ENCODE measurements at places on chromosomes 7 and 10.
A peak's percentile ranks its signal among the peaks of the same experiment; 100 is the strongest.

DNA sequence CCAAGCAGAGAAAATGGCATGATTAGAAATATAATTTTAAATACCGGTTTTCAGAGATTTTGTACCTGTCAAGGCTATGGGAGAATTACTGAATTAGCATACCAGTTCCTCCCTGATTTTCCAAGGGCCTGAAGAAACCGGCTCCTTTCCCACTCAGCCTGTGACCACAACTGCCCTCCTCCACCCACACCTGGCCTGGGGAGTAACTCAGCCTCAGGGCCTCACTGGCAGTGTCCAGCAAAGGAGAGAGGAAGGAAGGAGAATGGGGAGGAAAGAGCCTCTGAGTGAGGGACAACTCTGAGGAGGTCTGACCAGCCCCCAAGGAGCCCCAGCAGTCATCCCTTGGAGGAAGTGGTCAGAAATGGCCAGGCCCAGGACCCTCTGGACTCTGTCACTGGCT, 98.0 kb upstream of the LYZL2 start:
- no peak for DNase-seq

GRCh38 chr10:11856678-11857077, 33.5 kb downstream of the PROSER2 start:
- no peak for DNase-seq

- peak; percentile 23 for DNase-seq
These were observed 35.2 kb upstream of the EBLN1 start for GRCh38 chr10:22252801-22253579.

GRCh38 chr10:100827819-100828737, 82.7 kb downstream of the PAX2 start:
- no peak for DNase-seq

DNA sequence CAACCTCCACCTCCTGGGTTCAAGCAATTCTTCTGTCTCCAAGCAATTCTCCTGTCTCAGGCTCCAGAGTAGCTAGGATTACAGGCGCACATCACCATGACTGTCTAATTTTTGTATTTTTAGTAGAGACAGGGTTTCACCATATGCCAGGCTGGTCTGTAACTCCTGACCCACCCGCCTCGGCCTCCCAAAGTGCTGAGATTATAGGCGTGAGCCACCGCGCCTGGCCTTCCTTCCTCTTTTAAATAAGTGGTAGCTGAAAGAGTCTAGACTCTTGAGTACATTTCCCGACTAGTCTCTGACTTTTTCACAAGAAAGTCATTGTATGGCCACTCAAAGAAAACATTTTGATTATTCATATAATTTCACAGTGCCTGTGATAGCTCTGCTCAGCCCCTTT, 636.2 kb upstream of the ANKRD30A start:
- no peak for DNase-seq

DNA sequence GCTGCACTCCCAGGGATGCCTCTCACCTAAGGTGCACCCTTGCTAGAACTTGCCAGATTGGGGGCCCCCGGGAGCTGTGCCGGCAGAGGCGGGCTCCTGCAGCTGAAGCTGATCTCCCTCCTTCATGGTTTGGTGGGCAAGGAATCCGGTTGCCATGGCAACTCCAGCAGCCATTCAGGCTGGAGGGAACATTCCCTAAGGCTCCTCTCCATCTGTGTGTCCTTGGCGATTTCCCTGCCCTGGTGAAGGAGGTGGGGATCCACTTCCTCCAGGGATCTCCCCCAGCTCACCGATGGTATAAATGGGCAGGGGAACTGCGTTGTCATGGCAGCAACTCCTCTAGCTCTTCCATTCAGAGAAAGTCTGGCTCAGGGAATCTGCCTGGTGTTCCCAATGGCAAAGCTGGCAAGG, 49.6 kb upstream of the GPR158 start:
- no peak for DNase-seq

DNA sequence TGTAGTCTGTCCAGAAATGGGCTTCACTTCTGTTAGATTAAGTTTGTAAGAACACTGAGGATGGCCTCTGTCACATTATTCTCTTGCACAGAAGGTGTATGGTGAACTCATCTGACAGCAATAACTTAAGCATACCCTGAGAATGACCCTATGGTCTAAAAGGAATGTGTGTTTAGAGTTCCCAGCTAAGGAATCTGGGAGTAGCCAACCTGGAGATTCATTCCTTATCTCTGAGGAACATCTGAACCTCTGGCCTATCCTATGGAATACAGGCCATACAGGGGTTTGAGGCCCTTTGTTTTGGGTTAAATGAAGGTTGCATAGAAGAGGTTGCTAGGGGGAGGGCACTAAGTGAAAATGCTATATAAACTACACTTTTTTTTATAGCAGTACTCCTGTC, 41.4 kb downstream of the LAMB4 start:
- DNase-seq = no peak

DNA sequence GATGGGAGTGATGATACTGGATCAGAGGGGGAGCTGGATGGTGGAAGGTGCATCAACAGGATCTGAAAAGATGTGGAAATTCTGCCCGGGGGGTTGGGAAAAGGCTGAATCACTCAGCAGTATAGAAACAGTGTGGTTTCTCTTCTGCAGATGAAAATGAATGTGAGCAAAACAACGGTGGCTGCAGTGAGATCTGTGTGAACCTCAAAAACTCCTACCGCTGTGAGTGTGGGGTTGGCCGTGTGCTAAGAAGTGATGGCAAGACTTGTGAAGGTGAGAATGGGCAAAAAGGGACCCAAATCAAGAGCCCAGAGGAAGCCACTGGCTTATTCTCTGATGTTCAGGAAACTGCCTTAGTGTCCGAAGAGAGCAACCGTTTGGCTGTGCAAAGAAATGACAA, 12.9 kb downstream of the OIT3 start:
- no peak for DNase-seq

- no peak for DNase-seq
These were observed 32.6 kb upstream of the ARHGAP21 start for GRCh38 chr10:24756283-24756682.

DNA sequence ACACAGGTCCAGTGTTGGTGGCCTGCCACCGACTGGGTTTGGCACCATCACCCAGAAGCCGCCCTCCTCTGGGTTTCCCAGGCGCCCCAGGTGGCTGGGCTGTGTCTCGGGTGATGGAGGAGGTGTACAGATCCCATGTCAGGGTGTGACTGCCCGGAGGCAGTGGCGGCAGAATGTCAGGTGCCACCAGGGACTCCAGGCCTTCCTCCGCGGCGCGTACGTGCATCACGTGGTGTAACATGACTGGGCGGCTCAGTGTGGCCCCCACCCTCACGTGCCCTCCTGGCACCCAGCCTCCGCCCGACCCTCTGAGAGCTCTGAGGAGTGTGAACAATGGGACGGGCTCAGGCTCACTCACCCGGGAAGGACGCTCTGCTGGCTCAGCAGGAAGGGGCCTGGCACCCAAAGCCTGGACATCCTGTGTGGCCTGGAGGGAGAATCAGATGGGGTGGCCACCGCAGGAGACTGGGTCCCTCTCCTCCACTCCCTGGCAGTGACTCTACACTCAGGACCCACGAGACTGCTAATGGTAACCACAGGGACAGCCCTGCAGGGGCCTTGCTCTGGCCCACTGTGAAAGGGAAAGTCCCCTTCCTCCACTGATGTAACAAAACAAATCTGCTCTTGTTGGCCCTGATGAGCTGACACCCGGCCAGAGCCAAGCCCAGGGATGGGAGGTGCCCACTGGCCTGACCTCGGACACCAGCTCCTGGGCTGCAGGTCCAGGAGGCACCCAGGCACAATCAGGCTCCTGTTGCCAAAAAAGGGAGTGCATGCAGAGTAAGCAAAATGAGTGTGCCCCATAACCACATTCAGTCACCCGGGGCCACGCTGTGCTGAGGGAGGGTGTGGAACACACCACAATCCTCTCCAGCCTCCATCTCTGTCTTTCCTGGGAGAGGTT, 164.8 kb downstream of the PRKAG2 start:
- no peak for DNase-seq

DNA sequence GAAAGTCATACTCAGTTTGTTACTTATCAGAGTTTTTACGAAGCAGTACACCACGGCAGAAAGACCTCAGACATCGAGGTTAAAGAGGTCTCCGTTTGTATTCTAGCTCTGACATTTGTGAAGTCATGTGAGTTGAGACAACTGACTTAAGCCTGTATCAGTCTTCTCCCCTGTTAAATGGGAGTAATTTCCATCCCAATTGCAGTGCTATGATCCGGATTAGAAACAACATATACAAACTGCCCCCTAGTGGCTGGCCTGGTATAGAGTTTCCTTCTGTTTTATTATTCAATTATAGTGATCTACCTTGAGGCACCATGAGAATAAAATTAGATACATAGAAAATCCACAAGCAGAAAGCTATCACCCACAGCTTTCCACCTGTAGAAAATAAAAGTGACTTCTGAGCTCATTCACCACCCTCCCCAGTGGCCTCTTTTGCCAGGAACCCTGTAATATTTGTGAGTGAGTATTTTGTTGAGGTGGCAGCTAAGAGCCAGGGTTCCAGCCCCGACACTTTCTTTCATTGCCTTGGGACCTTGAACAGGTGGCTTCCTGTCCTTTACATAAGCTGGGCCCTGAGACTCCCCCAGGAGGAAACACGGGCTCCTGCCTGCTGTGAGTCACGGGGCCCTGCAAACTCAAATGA, 607.2 kb upstream of the MGMT start:
- peak; percentile 18 for DNase-seq

DNA sequence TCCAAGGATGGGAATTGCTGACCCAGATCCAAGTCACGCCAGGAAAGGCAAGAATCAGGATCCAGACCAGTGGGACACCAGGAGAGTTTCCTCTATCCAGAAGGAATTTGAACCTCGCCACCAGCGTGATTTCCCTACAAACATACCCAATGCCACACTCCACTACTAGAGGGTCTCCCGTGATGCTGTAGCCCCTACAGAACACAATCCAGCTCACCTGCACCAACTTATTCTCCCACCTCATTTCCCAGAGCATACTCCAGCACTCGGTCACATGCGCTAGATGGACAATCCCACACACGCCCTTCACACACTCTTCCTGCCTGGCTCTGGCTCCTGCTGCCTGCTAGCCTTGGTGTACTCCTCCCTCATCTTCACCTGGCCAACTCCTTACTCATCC, 142.1 kb upstream of the PDE1C start:
- DNase-seq = no peak

GRCh38 chr10:49168831-49169500, 19.2 kb downstream of the TMEM273 start:
- DNase-seq = no peak

- no peak for DNase-seq
These were observed 50.2 kb downstream of the CDK1 start for GRCh38 chr10:60828489-60828852.

- no peak for DNase-seq
These were observed 81.1 kb upstream of the STEAP1B start for GRCh38 chr7:22581099-22581498.

DNA sequence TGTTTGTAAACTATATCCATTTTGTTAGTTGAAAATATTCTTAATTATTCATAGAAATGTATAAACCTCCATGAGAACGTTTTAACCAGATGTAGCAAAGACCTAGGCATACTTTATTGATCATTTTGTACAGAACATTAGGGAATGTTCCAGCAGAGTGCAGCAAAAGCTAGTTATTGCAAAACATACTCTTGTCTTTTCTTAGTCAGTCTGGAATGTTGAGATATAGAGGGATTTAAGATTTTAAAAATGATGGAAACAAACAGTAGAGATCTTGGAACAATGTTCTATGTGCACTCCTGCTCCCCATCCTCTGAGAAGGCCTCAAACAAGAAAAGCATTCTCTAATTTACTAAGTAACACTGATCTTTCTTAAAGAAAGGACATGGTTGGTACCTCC, 292.1 kb downstream of the BBS9 start:
- no peak for DNase-seq
